ENCODE measurements at places on chromosomes 1 and 21.

- no peak for DNase-seq
Observed at GRCh38 chr1:93338387-93339146, 7.1 kb upstream of the DR1 start.

DNA sequence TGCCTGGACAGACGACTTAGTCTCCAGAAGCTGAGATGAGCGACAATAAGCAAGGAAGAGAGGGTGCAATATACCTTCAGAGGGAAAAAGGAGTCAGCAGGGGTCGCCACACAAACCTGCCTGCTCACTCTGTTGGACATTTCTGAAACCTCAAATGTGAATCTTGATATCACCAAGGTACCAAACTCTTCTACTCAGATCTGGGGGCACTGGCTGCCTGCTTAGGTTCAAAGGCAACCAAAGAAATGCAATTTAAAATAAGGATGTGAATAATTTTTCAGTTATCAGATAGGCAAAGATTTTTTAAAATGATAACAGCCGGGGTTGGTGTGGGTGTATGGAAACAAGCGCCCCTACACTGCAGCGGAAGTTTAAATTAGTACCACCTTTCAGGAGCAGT is 164.2 kb downstream of the HIVEP3 start:
- DNase-seq = peak; percentile 19

- DNase-seq = no peak
Observed at GRCh38 chr1:81590171-81590570, 210.6 kb upstream of the ADGRL2 start.

DNA sequence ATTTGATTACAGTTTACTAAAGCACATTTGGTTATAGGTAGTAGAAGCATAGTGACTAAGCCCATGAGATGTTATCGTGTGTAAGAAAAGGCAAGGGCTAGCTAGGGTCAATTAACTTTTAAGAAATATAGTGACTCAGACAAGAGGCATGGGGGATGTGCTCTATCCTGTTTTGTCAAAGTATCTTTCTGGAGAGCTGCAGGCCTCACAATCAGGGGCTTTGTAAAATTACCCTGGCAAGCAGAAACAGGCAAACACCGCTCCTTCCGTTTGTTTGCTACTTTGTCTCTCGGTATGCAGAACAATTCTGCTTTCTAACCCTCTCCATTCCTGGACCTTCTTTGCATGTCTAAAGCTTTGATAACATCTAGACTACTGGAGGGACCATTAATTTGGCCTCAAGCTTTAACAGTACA is 26.1 kb upstream of the ZNF697 start:
- DNase-seq = no peak

GRCh38 chr1:204190212-204191211 is 5.8 kb downstream of the KISS1 start:
- no peak for DNase-seq

DNA sequence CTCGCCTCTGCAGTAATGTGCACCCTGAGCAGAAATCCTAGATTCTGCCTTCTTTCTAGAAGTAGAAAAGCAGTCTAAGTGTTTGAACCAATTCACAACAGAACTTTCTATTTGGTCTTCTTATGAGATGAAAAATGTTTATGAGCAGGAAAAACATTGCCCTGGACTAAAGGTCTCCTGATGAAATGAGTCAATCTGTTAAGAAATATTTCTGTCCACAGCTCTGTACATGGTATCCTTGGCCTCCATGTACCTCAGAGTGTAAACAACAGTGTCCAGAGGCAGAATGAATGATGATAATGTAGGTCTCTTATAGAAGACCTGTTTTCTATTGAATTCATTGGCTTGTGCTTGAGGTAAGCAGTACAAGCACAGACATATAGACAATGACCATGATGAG is 6.2 kb upstream of the APCS start:
- DNase-seq = no peak

DNA sequence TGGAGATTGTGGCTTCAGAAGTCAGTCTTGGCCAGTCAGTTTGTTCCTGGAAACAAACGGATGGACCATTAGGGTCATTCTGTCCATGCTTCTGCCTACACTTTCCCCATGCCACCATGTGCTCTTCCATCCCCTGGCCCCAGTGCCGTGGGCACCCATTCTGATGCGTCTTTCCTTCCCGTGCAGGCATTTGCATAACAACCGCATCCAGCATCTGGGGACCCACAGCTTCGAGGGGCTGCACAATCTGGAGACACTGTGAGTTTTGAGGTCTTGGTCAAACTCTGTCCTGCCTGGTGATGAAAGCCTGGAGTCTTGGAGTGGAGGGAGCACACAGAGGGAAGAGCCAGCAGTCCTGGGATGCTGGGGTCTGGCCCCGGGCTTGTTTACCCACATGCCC is 61.1 kb downstream of the UBE2T start:
- DNase-seq = peak; percentile 22

GRCh38 chr1:76176000-76176399 is 101.5 kb downstream of the ST6GALNAC3 start:
- DNase-seq = no peak

DNA sequence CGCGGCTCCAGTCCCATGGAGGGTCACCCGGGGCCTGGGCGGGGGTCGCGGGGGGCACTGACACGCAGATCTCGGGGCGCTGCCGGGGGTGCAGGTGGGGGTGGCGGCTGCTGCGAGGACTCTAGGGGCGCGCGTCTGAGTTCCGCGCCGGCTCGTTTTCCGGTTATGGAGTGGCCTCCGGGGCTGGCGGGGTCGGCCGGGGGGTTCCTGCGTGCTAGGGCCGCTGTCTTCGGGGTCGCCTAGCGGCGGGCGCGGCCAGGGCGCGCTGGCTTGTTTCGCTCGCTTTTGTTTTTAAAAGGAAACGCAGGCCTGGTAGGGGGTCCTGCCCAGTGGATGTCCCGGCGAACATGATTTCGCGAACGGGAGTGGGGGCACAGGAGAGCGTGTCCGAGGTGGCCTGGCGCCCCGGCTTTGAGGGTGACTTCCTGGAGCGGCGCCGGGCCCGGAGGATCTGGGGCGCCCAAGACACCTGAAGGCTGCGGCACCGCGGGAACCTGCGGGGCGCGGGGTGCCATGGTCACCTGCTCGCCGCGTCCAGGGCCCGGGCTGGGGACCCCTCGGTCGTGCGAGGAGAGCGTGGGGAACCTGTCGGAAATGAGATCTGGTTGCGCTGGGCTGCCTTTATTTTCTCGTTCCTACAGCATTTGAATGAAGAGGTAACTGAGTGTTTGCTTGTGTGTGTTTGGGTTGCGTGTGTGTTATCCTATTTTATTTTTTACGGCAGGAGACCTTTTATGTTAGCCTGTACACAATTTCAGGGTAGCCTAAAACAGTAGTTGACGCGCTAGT is 618 bp downstream of the ETS2 start:
- DNase-seq = peak; percentile 39

DNA sequence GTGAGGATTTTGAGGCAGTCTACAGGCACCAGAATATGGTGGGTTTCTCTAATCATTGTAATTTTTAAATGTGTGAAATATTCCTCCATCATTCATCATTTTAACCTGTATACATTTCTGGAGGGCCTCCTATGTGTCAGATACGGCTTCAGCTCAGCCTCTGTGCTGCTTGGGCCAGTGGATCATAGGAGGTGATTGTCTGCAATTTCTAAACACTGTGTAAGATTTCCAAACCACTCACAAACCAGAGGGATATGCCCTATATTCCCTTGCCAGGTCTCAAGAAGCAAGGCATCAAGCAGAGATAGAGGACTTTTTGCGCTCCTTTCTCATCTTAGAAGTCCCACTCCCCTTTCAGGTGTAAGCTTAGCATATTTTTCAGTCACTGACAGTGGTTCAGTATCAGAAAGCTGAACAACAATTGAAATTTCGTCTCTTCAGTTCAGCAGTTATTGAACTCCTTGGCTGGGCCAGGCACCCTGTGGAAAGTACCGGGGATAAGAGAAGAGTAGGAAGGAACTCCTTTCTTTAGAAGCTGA is 190.9 kb downstream of the NFIA start:
- DNase-seq = no peak

DNA sequence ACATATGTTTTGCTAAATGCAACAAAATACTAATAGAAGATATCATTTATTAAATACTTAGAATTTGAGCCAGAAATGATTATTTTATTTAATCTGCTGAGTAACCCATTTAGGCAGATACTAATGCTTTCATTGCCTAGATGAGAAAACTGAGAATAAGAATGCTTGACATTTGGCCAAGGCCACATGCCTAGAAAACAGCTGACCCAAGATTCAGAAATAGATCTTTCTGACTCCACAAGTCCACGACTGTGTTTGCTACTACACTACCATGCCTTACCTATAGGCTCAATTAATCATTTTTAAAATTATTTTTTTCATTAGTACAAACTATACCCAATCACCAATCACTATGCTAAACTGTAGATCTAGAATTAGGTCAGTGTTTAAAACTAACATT is 129.7 kb downstream of the ATP1B1 start:
- no peak for DNase-seq

GRCh38 chr1:235259133-235259778 is 68.7 kb downstream of the ARID4B start:
- no peak for DNase-seq

DNA sequence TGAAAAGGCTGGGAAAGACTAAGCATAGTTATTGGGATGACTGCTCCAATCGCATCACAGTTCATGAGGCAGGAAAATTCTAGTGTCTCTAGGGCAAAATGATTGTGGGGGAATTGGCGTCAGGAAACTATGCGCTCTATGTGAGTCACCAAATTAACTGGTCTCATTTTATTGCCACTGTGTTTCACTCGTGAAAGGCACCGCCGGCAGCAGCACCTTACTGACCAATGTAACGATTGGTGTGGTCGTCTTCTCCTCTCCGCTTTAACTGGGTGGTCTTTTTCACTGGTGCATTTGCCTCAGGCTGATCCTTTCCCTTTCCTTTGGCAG is 83.5 kb downstream of the SPAG17 start:
- no peak for DNase-seq

DNA sequence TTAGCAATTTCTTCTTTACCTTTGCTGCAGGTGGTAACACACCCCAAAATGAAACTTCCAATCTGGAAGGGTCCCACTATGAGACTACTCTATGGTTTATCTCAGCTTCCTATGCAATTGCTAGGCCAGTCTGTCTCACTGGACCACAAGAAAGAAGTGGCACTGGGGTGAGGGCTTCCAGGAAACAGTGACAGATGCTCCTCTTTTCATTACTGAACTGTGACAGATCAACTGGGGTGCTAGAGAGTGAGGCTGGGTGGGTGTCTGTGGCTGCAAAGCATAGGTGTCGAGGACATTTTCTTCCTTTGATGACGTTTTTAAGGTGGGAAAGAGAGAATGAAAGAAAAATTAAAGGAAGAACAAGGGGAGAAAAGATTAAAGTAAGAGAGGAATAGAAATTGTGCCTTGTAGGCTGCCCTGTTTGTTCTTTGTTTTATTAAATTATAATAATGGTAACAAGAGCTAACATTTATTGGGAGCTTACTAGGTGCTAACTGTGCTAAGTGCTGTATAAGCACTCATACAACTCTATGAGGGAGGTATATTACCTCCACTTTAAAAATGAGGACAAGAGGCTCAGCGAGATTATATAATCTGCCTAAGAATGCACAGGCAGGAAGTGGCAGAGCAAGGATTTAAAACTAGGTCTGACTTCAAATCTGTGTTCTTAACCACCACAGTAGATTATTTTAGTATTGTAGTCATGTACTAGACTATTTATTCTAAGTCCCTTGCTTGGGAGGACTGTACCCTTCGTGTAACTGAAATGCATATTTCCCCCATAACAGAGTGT is 27.8 kb upstream of the DMRTA2 start:
- peak; percentile 27 for DNase-seq

DNA sequence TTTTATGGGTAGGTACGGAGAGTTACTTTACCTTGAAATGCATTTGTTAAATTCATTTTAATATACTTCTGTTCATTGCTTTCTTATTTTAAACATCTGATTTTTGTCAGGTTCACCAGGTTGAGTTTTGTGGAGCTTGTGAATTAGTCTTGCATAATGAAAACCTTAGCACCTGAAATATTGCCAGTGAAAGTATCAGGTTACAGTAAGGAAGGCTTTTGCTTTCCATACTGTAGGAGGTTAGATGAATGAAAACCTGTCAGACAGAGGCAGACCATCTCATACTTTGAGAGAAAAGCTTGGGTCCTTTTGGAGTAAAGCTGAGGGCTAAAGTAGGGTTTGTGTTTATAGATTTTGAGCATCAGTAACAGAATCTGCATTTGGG is 34.7 kb downstream of the THRAP3 start:
- DNase-seq = no peak

- DNase-seq = peak; percentile 76
Observed at GRCh38 chr1:51916587-51917405, 38.3 kb upstream of the NRDC start.

DNA sequence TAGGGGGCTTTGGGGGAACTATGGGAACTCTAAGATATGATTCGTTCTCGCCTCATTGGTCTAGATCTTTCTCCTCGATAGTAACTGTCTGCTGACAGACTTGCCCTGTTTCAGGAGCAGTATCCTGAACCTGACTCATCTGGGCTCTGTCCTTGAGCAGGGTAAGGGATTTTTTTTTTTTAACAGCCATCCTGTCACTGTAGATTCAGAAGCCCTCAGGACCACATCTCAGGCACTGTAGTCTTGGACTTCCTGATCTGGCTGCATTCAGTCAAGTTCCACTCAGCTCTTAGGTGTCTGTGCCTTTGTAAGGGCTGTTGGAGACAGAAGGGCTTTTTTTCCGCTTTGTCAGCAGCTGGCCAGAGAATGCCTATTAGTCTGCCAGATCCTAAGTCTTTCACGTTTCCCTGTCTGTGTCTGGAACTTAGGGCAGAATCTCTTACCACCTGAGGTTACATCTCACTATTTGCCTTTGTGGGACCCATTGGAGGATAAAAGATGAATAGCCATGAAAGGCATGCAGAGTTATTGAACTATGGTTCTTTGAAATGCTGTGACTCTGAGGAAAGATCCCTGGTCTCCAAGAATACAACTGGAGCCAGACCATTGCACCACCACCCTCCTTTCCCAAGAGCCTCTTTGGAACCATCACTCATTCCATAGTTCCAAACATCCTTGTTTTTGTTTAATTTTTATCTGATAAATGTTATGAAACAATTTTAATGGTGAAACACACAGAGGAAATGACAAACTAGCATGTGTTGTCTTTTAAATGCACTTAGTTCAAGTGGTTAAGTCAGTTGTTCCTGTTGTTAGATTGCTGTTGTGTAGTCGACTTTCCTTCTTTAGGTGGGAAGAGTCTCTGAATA is 49.7 kb upstream of the MACF1 start:
- no peak for DNase-seq
